Caki2 (cell line): ENCODE measurements at places on chromosomes 13 and 19. TPM values are rescaled to one million over a fixed set of nuclear protein-coding genes. Genes with fewer than 3 reads are reported as not detected.

The SYNE4 gene
- total RNA-seq = 1.4 TPM in 1 of 2 replicates, not detected in the other

The NCR1 gene
- not detected in 2 replicates for total RNA-seq

The RNF113B gene
- total RNA-seq = not detected in 2 replicates

DNA sequence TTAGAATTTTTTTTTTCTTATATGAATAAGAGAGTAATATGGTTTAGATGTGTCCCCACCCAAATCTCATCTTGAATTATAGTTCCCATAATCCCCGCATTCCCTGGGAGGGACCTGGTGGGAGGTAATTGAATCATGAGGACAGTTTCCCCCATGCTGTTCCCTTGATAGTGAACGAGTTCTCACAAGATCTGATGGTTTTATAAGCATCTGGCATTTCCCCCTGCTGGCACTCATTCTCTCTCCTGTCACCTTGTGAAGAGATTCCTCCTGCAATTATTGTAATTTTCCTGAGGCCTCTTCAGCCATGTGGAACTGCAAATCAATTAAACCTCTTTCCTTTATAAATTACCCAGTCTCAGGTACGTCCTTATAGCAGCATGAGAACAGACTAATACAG lies 205.7 kb downstream of the MYO16 start:
- no peak for DNase-seq

DNA sequence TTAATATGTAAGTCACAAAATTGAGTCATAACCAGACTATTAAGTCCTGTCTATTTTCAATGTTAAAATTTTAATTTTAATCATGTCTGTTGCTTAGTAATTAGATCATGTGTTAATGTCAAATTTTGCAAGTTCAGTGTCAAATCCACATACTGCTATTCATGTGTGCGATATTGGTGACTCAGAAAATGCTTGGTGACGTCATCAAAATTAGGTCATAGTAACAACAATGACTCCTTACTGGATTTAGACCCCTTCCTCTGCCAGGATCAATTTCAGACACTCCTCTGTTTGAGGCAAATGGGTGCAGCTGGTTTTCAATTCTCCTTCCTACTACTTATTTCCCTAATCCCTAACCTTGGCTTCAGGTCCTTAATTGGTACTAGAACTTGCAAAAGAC lies 1394.3 kb upstream of the SLC10A2 start:
- no peak for DNase-seq

GRCh38 chr13:78326633-78327032 lies 276.7 kb downstream of the POU4F1 start:
- DNase-seq = no peak

GRCh38 chr13:52808842-52809219 lies 39.6 kb downstream of the PCDH8 start:
- no peak for DNase-seq

DNA sequence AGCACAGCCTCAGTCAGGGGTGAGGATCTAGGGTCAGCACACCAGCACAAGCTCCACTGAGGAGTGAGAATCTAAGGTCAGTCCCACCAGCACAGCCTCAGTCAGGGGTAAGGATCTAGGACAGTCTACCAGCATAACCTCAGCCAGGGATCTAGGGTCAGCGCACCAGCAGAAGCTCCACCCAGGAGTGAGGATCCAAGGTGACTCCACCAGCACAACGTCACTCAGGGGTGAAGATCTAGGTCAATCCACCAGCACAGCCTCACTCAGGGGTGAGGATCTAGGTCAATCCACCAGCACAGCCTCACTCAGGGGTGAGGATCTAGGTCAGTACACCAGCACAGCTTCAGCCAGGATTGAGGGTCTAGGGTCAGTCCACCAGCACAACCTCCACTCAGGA lies 64.5 kb downstream of the RAB20 start:
- DNase-seq = no peak

GRCh38 chr13:92103689-92104153 lies 705.3 kb downstream of the GPC5 start:
- no peak for DNase-seq
